ENCODE measurements at places on chromosomes 5 and 9.

- no peak for DNase-seq
These were observed 23.1 kb upstream of the TDRD7 start for GRCh38 chr9:97388721-97389238.

DNA sequence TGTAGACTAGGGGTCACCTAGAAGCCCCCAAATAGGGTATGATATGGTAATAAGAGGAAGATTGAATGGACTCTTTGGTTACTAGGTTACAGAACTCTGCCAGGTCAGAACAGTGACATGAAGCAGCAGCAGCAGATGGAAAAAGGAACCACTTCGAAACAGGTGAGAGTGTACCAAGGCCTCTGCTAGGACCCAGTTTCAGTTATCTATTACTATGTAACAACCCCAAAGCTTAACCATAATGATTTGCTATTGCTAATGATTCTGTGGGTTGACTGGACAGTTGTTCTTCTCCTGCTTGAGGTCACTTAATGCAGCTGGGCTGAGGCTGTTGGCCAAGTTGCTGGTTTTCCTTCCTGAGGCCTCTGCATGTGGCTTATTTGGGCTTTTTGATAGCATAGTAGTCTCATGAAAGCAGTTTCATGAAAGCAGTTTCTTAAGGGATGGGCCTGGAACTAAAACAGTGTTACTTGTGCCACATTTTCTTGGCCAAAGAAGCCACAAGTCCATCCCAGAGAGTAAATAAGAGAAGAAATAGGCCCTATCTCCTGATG is 17.6 kb downstream of the C9orf43 start:
- no peak for DNase-seq

DNA sequence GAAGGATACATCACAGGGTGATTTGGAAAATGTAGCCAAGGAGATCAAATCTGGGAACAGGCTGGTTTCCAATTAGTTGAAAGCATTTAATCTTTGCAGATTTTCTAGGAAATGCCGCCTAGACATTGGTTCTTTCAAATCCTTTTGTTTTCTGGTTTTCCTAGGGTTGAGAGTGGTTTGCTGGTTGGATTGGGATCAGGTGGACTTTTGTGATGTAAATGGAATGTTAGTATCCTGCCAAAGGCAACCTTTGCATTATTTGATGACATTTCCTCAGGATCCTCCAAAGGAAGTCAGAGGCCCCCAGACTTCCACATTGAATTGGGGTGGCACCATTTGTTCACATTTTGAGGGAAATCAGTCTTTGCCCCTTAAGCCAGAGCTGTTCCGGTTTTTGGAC is 245.5 kb upstream of the RPS23 start:
- no peak for DNase-seq

DNA sequence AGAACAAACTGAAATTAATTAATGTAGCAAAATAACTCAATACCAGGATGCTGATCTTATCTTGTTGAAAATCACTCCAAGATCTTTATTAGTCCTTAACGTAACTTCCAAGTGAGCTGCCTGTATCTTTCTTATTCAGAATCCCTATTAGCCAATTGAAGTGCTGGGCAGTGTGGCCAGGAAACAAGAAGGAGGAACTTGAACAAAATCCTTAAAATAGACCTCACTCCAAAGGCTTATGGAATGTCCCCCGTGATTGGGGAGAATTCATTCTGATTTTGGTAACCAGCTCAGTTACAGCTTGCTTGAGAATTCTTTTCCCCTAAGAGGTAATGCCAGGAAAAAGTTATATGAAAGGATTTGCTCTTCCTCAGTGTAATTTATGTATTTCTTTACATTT is 171.0 kb downstream of the DEPDC1B start:
- DNase-seq = no peak

DNA sequence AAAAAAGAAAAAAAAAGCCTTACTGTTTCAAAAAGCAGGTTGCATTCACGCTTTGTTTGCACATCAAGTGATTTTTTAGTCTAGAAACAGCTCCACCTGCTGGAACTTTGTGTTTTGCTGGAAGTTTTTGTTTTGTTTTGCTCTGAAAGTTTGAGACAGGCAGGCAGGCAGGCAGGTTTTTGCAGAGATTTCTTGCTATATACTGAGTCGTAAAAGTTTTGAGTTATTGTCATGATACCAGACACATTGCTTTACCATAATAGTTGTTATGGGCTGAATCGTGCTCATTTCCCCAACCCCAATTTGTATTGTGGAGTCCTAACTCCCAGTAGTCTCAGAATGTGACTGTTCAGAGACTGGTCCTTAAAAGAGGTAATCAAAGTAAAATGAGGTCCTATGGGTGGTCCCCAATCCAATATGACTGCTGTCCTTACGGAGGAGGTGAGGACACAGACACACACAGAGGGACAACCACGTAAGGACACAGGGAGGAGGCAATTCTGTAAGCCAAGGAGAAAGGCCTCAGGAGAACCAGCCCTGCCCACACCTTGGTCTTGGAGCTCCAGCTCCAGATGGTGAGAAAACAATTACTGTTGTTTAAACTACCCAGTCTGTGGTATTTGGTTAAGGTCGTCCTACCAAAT is 20.9 kb downstream of the OR2Y1 start:
- peak; percentile 32 for DNase-seq

DNA sequence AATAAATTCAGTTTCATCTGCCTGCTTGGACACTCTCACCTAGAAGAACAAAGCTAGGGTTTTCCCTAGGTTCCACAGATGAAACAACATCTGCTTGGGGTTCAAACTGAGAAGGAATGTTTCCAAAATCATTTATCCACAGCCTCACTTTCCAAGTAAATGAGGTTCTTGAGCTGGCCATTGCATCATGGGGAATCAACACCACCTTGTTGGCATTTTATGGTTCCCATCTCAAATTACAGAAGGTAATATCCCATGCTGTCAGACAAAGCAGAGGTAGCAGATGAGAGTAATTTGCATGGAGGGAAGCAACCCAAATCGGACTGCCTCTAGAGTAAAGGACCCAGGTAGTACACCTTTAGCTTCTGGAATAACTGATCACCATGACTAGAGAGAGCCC is 10.5 kb upstream of the NR4A3 start:
- DNase-seq = no peak

GRCh38 chr5:149038336-149039080 is 24.4 kb downstream of the SH3TC2 start:
- no peak for DNase-seq

GRCh38 chr5:92064993-92065392 is 681.9 kb upstream of the ARRDC3 start:
- no peak for DNase-seq

DNA sequence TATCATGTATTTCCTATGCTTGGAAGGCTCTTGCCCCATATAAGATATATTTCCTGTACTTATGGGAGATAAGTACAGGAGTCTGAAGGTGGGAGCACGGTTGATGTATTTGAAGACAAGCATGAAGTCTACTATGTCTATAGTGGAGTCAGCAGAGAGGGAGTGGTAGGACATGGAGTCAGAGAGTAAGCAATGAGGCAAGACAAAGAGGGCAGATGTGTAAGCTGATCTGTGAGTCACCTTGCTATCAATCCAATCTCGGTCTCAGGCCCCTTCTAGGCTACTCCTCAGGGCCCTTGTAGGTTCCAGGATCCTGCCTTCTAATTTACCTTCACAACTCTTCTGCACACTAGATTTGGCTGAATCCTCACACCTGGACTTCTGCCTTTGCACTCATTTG is 105.5 kb downstream of the MACIR start:
- no peak for DNase-seq

GRCh38 chr5:57538341-57538955 is 55.8 kb upstream of the ACTBL2 start:
- DNase-seq = no peak

DNA sequence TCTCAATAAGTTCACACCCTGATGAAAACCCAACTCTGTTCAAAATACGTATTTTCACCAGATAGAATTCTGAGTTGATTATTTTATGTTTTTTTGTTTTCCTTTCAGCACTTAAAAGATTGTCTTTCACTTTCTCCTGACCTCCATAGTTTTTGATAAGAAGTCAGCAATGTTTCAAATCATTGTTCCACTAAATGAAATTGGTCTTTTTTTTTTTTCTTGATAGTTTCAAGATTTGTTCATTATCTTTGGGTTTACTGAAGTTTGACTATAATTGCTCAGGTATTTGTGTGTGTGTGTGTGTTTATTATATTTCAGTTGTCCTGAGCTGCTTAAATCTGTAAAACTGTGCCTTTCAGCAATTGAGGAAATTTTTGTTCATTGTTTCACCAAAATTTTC is 498.7 kb downstream of the TLE1 start:
- no peak for DNase-seq

GRCh38 chr9:87071473-87071872 is 124.2 kb upstream of the GAS1 start:
- no peak for DNase-seq

DNA sequence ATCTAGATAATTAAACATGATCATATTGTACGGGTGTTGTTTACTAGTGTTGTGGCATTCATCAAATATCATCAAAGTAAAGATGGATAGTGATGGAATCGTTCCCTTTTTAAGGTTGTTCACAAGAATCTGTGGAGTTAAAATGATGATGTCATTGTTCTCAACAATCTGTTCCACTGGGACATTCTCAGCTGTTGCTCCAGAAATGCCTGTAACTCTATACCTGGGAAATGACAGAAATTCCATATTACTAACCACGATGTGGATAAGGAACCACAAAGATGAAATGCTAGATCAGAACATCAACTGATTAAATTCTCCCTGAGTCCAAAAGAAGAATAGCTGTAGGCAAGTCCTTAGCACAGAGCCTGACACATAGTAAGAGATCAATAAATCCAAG is 38.0 kb downstream of the RIGI start:
- no peak for DNase-seq

DNA sequence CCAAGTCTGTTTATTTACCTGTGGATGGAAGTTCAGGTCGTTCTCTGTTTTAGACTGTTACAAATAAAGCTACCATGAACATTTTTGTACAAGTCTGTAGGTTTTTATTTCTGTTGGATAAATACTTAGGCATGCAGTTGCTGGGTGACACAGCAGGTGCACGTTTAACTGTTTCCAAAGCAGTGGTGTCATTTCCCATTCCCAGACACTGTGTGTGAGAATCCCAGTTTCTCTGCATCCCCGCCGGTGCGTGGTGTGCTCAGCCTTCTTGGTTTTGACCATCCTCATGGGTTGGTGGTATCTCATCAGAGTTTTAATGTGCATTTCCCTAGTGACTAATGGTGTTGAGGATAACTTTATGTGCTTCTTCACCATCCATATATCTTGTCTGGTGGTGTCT is 27.2 kb downstream of the AHRR start:
- DNase-seq = no peak

- DNase-seq = no peak
These were observed 107.6 kb upstream of the PRSS3 start for GRCh38 chr9:33687779-33688178.

- peak; percentile 38 for DNase-seq
These were observed 59.6 kb upstream of the SLC27A6 start for GRCh38 chr5:128905568-128906110.

- DNase-seq = no peak
These were observed 4.9 kb upstream of the DNAJC21 start for GRCh38 chr5:34924462-34924765.

GRCh38 chr9:130970855-130971254 is 31.8 kb upstream of the FIBCD1 start:
- no peak for DNase-seq

- no peak for DNase-seq
These were observed 14.0 kb downstream of the FGFR4 start for GRCh38 chr5:177100714-177101121.

GRCh38 chr9:13505797-13506196 is 226.3 kb upstream of the MPDZ start:
- no peak for DNase-seq

DNA sequence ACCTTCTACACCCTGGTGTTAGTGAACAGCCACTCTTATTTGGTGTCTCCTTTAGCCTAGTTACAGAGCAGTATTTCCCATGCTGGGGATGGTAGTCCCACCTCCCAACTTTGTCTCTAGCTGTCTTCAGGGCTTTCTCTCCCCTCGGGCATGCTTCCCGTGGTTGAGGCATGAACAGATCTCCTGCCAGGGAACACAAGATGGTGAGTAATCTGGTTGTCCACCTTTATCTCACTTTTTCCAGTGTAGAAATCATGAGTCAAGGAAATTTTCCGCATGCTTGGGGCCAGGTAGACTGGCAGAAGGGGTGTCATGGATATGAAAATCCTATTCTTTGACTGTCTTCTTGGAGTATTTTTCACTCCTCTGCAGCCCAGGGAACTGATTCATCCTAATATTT is 532.9 kb downstream of the ANXA1 start:
- DNase-seq = no peak

GRCh38 chr5:11302663-11303062 is 541.6 kb upstream of the DAP start:
- DNase-seq = no peak

DNA sequence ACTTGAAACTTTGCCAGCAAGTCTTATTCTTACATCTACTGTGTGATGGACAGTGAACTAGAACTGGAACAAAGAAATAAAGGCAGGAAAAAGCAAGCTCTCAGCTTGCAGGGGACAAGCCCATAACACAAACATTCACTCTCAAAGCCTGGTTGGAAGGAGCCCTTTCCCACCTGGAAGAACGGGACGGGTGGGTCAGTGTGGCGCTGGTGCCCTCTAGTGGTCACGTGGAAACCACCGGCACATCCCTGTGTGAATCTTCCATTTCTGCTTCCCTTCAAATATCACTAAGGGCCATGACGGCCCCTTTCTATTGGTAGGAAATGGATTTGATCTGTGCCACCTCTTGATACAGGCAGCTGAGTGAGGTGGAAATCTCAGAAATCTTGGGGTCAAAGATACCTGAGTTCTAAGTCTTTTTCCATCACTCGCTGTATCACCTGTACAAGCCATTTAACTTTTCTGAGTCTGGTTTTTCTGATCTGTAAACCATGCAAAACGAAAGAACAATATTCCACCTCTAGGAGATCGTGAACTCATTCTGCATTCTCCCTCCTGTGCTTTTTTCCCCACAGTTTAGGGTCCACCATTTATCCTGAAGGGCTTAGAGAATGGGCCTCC is 211.6 kb downstream of the MSX2 start:
- DNase-seq = peak; percentile 46

DNA sequence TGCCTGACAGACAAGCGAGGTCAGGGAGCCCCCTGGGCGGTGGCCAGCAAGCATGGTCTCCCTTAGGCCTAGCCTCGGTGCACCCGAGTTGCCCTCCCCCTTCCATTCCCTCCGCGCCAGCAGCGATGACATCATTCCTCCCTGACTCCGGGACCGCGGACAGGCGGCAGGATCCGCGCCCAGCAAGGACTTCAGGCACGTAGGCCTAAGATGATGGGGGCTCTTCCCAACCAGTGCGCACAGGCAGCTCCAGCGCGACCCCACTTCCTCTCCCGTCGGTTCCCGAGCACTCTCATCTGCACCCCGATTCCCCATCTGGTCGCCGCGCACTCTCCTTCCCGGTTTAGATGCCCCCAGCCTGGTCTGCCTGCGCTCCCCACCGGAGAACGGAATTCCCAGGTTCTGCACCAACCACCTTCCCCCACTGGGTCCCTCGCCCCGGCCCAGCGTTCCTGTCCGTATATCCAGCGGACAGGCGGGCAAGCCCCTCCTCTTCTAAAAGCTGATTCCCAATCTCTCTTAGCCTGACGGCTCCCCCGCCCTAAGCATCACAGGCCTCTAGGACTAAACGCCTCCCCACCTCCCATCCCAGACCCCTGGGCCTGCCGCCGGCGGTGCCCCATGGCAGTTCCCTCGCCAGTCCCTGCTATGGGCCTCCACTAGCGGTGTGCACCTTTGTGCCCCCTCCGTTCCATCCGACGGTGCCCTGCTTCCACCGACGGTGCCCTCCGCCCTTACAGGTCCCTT is 931 bp downstream of the FAM219A start:
- peak; percentile 34 for DNase-seq
